ENCODE measurements at places on chromosomes 2 and 18.

- DNase-seq = no peak
These were observed 31.6 kb upstream of the NCOA1 start for GRCh38 chr2:24459224-24460161.

- DNase-seq = no peak
These were observed 23.0 kb upstream of the IL1A start for GRCh38 chr2:112807233-112807807.

DNA sequence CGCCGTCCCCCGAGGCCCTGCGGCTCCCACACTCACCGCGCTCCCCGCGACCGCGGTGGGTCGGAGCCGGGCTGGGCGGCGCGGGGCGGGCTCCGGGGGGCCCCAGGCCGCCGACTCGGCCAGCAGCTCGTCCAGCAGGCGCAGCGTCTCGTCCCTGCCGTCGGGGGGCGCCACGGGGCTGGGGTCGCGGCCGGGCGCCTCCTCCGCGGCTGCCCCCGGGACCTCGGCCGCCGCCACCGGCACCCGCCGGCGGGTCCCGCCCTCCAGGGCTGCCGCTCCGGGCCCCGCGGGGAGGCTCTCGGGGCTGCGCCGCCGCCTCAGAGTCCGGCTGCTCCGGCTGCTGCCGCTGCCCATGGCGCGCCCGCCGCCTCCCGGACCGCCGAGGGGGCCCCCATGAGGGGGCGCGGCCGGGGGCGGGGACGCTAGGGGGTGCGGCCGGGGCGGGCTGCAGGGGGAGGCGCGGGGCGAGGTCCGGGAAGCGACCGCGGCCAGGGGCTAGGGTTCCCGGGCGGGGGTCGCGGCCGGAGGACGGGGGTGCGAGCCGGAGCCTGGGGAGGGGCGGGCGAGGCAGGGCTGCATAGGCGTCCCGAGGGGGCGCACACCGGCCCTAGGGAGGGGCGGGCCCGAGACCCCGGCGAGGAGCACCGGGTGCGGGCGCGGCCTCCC, at the start of gene CYS1:
TSS of gene CYS1 (minus strand) at position 542 of the 666 bp plus-strand sequence. CDS start at position 354, 188 bp downstream.
- DNase-seq = no peak

GRCh38 chr2:130156624-130157004, 11.7 kb upstream of the CCDC74B start:
- no peak for DNase-seq
